Endothelial cell of coronary artery (primary cell): ENCODE measurements at places on chromosomes 1 and 21. TPM values are rescaled to one million over a fixed set of nuclear protein-coding genes. Genes with fewer than 3 reads are reported as not detected.

CACNA1S gene
- total RNA-seq, result not detected in 2 replicates

C1orf141 gene
- not detected in 2 replicates for total RNA-seq

ADAMTS5 gene
- under 0.01 TPM in 2 replicates for total RNA-seq

PLEKHA6 gene
- total RNA-seq, result 2.9 and 5.0 TPM in 2 replicates

MAP3K21 gene
- total RNA-seq, result 0.27 and 0.38 TPM in 2 replicates

AMY1C gene
- not detected in 2 replicates for total RNA-seq

RPE65 gene
- not detected in 2 replicates for total RNA-seq

TTC39A gene
- 0.81 and 0.85 TPM in 2 replicates for total RNA-seq

C8A gene
- total RNA-seq, result not detected in 2 replicates

B3GALT5 gene
- not detected in 2 replicates for total RNA-seq

KRTAP19-3 gene
- total RNA-seq, result not detected in 2 replicates

ADORA1 gene
- not detected in 2 replicates for total RNA-seq

SIK1 gene
- 1.9 and 10.4 TPM in 2 replicates for total RNA-seq

REG4 gene
- not detected in 2 replicates for total RNA-seq

FAM151A gene
- total RNA-seq, result not detected in 2 replicates

IL20 gene
- total RNA-seq, result not detected in 2 replicates

MYOM3 gene
- 0.09 and 0.28 TPM in 2 replicates for total RNA-seq

VPS72 gene
- total RNA-seq, result 56.9 and 58.1 TPM in 2 replicates

PTGER3 gene
- total RNA-seq, result under 0.01 TPM in 2 replicates

AK5 gene
- 7.4 and 10.6 TPM in 2 replicates for total RNA-seq

MCOLN2 gene
- 0.09 TPM in 1 of 2 replicates, not detected in the other for total RNA-seq

MAB21L3 gene
- total RNA-seq, result not detected in 2 replicates

SYT6 gene
- total RNA-seq, result not detected in 2 replicates

GPR25 gene
- total RNA-seq, result not detected in 2 replicates

GCSAML gene
- not detected in 2 replicates for total RNA-seq

SPATA45 gene
- total RNA-seq, result not detected in 2 replicates

ZMYND12 gene
- total RNA-seq, result 0.27 and 0.28 TPM in 2 replicates

FBLIM1 gene
- 230 and 319 TPM in 2 replicates for total RNA-seq

PLA2G2D gene
- not detected in 2 replicates for total RNA-seq

SFN gene
- total RNA-seq, result 0.28 TPM in 1 of 2 replicates, not detected in the other

TENT5C gene
- 0.09 and 0.19 TPM in 2 replicates for total RNA-seq

IFI44L gene
- total RNA-seq, result 1.2 and 4.5 TPM in 2 replicates

SPRR2E gene
- total RNA-seq, result not detected in 2 replicates

CR1 gene
- total RNA-seq, result not detected in 2 replicates

TOR1AIP1 gene
- total RNA-seq, result 22.0 and 25.6 TPM in 2 replicates

CD1C gene
- total RNA-seq, result not detected in 2 replicates

PTGS2 gene
- total RNA-seq, result 2.9 and 3.4 TPM in 2 replicates

FCRL1 gene
- not detected in 2 replicates for total RNA-seq

CFAP410 gene
- total RNA-seq, result 4.9 and 6.1 TPM in 2 replicates

AMPD1 gene
- not detected in 2 replicates for total RNA-seq

UBXN10 gene
- total RNA-seq, result under 0.01 TPM in 1 of 2 replicates, not detected in the other

FCGR1A gene
- total RNA-seq, result not detected in 2 replicates

NIPAL3 gene
- 11.9 and 32.7 TPM in 2 replicates for total RNA-seq

DIRAS3 gene
- total RNA-seq, result 0.75 and 1.8 TPM in 2 replicates

IQGAP3 gene
- total RNA-seq, result 8.9 and 16.7 TPM in 2 replicates

TRABD2B gene
- total RNA-seq, result under 0.01 TPM in 1 of 2 replicates, not detected in the other

SORT1 gene
- 10.8 and 21.6 TPM in 2 replicates for total RNA-seq

GOLT1A gene
- total RNA-seq, result 0.09 TPM in 1 of 2 replicates, not detected in the other

SAMD11 gene
- total RNA-seq, result 0.66 TPM in 1 of 2 replicates, not detected in the other

NTMT2 gene
- not detected in 2 replicates for total RNA-seq
